Urothelium cell line (cell line): ENCODE measurements at places on chromosomes 4 and X.

DNA sequence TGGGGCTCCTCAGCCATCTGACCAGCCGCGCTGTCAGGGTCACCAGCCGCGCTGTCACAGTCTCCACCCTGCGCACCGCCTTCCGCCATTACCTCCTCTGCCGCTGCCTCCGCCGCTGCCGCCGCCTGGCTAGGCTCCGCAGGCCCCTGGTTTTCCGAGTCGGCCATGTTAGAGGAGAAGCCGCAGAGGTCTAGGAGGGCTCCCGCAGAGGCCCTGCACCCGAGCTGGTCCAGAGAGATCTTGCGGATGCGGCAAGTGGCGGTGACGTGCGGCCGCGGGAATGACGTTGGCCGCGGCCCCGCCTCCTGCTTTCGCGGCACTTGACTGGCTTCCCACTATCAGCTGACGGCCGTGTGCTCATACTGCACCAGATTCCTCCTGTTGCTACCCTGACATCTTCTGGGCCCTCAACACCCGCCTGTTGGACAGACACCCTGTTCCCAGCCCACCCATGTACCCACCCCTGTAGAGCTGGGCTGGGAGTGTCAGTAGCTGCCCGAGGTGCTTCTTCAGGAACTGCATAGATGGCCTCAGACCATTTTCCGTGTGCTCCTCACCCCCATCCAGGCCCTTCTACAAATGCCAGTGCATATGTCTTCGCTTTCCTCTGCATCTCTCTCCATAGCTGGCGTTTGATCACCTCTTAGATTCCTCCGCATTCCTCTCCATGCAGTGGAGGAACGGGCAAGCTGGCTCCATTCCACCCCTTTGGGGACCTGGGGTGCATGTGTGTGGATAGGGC, at the start of gene NAP1L5:
Gene NAP1L5, minus strand, starts transcription at position 242 of the 742 bp plus-strand sequence. Its CDS starts 75 bp downstream, at position 167.
- no peak for DNase-seq

- no peak for DNase-seq
Measured at GRCh38 chr4:3415471-3416141, 26.2 kb upstream of the HGFAC start.

GRCh38 chrX:144681501-144681900, 565.8 kb upstream of the SPANXN1 start:
- DNase-seq = peak; percentile 0

GRCh38 chr4:148034813-148035212, 302.9 kb downstream of the ARHGAP10 start:
- no peak for DNase-seq

- peak; percentile 14 for DNase-seq
Measured at GRCh38 chrX:46588263-46588662, 14.7 kb downstream of the CHST7 start.

DNA sequence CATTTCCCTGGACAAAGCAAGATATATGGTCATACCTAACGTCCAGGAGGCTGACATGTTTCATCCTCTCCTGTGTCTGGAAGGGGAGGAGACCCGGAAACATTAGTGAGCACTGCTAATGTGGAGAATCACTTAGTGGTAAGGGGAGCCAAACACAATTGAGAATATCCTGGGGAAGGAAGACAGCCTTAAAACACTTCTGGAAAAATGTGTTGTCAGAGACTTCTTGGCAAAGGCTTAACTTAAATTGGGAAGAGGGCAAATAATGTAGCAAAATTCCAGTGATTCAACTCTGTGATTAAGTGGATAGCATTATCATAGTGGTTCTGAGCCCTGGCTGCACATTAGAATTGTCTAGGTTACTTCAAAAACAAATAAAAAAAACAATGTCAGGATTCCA, 39.5 kb downstream of the SPARCL1 start:
- no peak for DNase-seq

DNA sequence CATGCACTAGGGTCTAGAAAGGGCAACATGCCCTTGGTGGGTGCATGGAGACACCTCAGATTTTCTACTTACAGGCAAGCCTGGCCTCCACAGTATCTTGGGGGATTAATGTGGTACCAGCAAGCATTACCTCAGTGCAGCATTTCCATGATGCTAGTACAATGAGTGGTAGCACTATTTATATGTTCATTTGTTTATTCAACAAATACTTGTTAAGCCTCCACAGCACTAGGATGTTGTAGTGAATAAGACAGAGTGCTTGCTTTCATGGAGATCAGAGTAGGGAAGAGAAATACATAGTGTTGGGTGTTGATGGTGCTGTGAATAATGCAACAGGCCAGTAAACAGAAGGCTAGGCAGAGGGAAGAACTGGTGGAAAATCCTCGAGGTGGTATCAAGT, 133.4 kb downstream of the KLHL8 start:
- DNase-seq = no peak

DNA sequence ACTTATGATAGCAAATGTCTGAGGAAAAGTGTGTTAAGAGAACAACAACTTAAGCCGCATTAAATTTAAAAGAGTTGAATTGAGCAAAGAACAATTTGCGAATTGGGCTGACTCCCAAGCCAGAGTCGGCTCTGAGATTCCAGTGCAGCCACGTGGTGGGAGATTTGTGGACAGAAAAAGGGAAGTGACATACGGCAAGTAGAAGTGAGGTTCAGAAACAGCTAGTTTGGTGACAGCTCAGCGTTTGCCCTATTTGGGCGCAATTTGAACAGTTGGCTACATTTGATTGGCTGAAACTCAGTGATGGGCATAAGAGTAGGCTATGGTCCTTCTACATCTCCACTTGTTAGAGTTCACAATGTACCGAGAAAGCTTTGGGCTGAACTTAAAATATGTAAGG, 124.0 kb downstream of the PRKX start:
- no peak for DNase-seq

GRCh38 chr4:154982187-154983047, 201.3 kb downstream of the RBM46 start:
- DNase-seq = peak; percentile 67

- no peak for DNase-seq
Measured at GRCh38 chr4:3306450-3306849, 13.6 kb downstream of the RGS12 start.

DNA sequence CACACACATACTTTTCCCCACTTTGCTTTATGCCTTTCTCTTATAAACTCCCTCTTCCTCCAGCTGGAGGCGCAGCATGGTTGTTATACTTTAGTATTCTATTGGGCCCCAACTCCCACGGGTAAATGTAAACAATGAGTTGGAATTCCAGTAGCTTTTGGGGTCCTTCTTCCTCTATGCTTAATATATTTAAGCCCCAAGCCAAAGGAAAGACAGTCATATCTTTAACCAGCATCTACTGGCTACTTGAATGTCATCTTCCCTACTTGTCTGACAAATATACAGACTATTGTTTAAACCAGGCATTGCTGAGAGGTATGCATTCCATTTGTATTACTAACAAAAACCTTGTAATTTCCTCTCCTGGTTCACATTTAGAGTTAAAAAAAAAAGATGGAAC, 72.9 kb downstream of the WDR19 start:
- DNase-seq = peak; percentile 67

- no peak for DNase-seq
Measured at GRCh38 chr4:93605163-93605562, 223.4 kb upstream of the ATOH1 start.

- DNase-seq = peak; percentile 71
Measured at GRCh38 chrX:2608638-2609430, 82.3 kb upstream of the CD99 start.

DNA sequence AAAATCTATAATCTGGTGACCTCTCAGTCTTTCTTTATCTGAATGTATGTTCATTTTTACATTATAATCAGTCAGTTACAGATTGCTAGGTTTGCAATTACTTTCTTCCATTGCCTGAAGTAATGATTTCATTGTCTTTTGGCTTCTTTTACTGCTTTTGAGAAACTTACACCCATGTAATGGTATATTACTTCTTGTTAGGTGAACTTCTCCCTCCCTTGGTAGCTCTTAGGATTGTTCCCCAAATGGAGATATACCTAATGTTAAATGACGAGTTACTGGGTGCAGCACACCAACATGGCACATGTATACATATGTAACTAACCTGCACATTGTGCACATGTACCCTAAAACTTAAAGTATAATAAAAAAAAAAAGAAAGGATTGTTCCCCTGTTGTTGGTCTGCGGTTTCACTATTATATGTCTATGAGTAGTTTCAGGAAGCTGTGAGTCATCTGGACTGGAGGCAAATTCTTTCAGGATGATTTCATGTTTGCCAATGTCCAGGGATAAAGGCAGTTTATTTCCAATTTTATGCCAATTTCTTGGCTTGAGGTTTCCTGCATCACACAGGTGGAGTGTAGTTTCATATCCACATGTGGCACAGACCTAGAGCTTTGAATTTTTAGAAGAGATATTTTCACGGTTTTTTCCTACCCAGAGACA, 21.8 kb downstream of the SPANXC start:
- peak; percentile 15 for DNase-seq

DNA sequence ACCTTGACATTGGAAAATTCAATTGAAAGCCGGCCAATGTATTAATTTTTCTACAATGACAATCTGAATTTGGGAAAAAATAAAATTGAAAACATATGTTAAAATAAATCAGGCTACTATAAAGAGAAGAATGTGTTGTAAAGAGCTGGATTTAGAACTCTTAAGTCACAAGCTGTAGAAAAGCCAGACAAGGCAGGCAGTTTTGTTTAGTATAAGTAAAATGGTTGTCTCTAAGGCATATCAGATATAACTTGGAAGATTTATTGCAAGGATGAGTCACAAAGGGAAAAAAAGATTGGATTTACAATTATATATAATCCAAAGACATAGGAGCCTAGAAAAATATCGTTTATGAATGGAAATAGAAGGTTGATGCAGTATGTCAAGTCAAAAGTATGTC, 549.1 kb upstream of the EPHA5 start:
- DNase-seq = no peak

GRCh38 chr4:180665481-180665880, 1577.7 kb upstream of the TENM3 start:
- no peak for DNase-seq

- no peak for DNase-seq
Measured at GRCh38 chr4:36914106-36914505, 330.4 kb upstream of the NWD2 start.

DNA sequence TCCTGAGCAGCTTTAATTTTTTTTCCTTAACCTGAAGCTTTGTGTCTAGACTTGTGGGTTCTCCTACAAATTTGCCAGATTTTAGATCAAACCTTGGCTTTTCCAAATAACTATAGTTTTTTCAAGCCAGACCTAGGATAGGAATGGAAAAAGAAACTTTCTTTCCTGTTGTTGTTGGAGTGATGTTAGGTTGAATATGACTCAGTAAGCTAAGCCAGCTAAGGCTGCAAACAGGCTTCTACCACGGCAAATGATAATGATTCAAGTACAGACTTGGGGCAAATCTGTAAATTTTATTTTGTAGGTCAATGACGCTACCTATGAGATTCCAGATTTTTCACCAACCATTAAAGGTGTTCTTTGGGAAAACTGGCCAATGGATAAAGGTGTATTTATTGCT, 45.6 kb downstream of the WDR19 start:
- no peak for DNase-seq

DNA sequence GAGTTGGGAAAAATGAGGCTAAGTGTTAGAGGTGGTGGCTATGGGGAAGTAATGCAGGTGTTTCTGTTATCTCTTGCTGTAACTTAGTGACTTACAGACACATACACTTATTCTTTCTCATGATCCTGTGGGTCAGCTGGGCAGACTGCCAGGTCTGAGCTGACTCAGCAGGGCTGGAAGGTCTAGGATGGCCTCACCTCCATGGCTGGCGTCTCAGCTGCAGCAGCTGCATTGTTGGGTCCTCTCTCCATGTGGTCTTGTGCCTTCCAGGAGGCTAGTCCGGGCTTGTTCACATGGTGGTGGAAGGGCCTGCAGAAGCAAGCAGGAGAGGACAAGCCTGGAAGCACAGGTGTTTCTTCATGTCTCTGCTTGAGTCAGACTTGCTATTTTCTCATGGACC, 172.7 kb downstream of the NHS start:
- peak; percentile 43 for DNase-seq

DNA sequence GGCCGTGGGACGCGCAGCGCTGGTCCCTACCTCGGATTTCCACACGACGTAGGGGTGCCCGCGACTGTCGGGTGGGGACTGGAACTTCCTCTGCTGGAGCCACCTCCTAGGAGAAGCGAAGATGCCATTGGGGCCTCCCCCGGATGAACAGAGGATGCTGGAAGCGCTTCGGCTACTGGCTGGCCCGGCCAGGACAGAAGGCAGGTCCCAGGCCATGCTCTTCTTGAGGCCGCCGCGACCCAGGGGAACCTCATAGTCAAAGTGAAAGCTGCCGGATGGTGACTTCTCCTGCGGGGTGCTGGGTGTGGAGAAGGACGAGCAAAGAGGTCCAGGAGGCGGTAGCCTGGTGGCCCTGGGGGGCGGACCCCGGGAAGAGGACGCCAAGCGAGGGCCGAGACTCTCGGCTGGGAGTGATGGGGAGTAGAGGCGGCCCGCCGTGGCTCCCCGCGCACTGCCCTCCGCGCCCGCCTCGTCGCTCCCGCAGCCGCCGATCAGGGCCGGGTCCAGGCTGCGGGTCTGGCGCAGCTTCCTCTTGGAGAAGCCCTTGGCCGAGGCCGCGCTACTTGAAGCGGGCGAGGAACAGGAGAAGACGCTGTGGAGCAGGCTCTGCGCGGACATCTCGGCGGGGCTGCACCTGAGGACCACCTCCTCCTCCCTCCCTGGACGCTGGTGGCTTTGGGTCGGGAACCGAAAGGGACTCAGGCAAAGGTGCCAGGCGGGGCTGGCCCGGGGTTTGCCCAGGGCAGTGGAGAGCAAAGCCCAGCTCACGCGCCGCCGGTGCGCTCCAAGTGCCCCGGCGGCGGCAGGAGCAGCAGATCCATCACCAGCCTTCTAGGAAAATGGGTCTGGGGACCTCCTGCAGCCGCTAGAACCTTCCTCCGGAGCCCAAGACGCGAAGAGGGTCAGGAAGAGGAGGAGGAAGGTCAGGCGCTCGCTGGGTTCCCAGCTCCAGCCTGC, 1.2 kb downstream of the ARHGAP6 start:
- DNase-seq = peak; percentile 3

DNA sequence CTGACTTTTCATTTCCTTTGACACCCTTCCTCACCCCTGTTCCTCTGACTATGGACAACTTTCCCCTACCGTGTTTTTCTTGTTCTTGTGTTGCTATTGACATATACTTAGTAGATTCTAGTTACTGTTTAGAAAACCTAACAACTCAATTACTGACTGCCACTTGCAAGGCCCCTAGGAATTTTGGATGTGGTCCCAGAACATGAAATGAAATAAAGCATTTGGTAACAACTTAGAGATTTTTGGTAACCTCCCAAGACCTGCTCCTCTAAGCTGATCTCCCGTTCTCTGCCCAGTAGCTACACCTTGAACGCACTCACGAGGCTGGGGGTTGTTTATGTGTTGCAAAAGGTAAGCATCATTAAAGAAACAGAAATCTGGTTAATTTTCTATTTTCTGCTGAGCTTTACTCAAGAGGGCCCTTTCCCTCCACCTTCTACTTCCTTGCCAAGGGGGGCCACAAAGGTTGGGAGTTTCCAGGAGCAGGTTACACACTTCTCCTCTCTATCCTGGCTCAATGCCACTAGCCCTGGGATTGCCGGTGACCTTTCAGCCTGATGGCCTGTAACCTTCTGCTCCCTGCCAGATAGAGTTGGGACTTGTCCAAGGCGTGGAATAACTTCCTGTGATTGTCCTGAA, 20.5 kb downstream of the GAB3 start:
- DNase-seq = no peak

GRCh38 chr4:57061395-57061794, 48.8 kb downstream of the IGFBP7 start:
- DNase-seq = no peak
